ENCODE measurements at places on chromosomes 6 and 20. TPM values are rescaled to one million over a fixed set of nuclear protein-coding genes. Genes with fewer than 3 reads are reported as not detected.

Gene PLG
- total RNA-seq, result not detected

Gene LRRC1
- 16.4 TPM for total RNA-seq

Gene DCDC2
- total RNA-seq, result not detected

Gene GPR6
- total RNA-seq, result not detected

Gene NDUFAF5
- 40.0 TPM for total RNA-seq

Gene IP6K3
- total RNA-seq, result 5.3 TPM

Gene C6orf132
- total RNA-seq, result not detected

Gene PRRT1
- total RNA-seq, result not detected

Gene PPP1R3G
- 0.19 TPM for total RNA-seq

Gene MAP7
- total RNA-seq, result not detected

Gene TNFRSF6B
- total RNA-seq, result not detected

Gene ADGRG6
- total RNA-seq, result 4.5 TPM

Gene ATXN1
- 20.8 TPM for total RNA-seq

Gene RFX6
- not detected for total RNA-seq

Gene TREM1
- total RNA-seq, result not detected

Gene GABBR1
- 2.8 TPM for total RNA-seq

Gene CDH4
- not detected for total RNA-seq

Gene WFDC8
- not detected for total RNA-seq

Gene OOEP
- total RNA-seq, result not detected

Gene ADGB
- not detected for total RNA-seq

Gene R3HDML
- total RNA-seq, result not detected

Gene HACE1
- 17.4 TPM for total RNA-seq

Gene BPIFA1
- total RNA-seq, result not detected

Gene PSORS1C1
- 0.53 TPM for total RNA-seq

Gene MEP1A
- 1.0 TPM for total RNA-seq

Gene PHACTR3
- not detected for total RNA-seq

Gene IL17A
- not detected for total RNA-seq

Gene PRL
- total RNA-seq, result not detected

Gene ULBP2
- 12.2 TPM for total RNA-seq

Gene POM121L2
- total RNA-seq, result not detected

Gene FAM83B
- not detected for total RNA-seq

Gene BHLHE23
- total RNA-seq, result not detected

Gene BMP2
- 9.7 TPM for total RNA-seq

Gene SOX4
- total RNA-seq, result 32.3 TPM

Gene SSTR4
- total RNA-seq, result not detected

Gene TREM2
- not detected for total RNA-seq

Measured in SJSA1 (cell line).